ENCODE measurements at places on chromosomes 2 and 18. TPM values are rescaled to one million over a fixed set of nuclear protein-coding genes. Genes with fewer than 3 reads are reported as not detected.

The GCFC2 gene
- total RNA-seq = 34.6 TPM

- no peak for DNase-seq
Observed at GRCh38 chr2:161163440-161163839, 3.2 kb downstream of the TANK start.

GRCh38 chr18:2168022-2168421 is 403.3 kb downstream of the METTL4 start:
- no peak for DNase-seq

DNA sequence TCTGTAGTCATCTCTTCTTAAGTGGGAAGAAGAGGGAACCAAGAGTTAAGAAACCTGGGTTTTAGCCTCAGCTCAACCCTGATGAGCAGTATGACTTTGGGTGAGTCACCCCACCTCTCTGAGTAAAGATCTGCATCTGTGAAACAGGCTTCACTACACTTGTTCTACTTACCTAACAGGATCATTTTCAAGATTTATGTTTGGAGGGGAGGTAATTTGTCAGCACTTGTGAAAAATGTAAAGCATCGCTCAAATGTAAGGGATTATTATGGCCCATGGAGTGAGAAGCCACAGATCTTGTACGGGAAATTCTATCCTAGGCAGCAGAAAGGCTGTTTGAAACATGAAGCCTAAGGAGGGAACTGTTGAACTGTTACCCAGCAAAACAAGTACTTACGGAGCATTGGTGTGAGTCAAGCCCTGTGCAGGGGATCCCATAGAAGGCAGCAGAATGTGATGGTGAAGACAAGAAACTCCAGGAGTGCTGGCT is 160.6 kb downstream of the PRKCE start:
- DNase-seq = no peak

The FIGN gene
- total RNA-seq = 11.5 TPM

- DNase-seq = no peak
Observed at GRCh38 chr2:129667577-129667976, 311.9 kb upstream of the RAB6C start.

The TCF23 gene
- total RNA-seq = 0.04 TPM

The B4GALT6 gene
- total RNA-seq = 46.3 TPM

The AQP12A gene
- not detected for total RNA-seq

The KCNF1 gene
- total RNA-seq = 0.83 TPM

The HOXD12 gene
- total RNA-seq = 0.27 TPM

The CNDP1 gene
- total RNA-seq = 0.75 TPM

The ZNF514 gene
- total RNA-seq = 38.0 TPM

- peak; percentile 71 for DNase-seq
Observed at GRCh38 chr2:100260712-100261620, 61.3 kb downstream of the LONRF2 start.

GRCh38 chr18:79548621-79548985 is 131.0 kb upstream of the CTDP1 start:
- DNase-seq = no peak

The IFIH1 gene
- 9.3 TPM for total RNA-seq

GRCh38 chr2:133139847-133140533 is 428.3 kb downstream of the NCKAP5 start:
- no peak for DNase-seq

DNA sequence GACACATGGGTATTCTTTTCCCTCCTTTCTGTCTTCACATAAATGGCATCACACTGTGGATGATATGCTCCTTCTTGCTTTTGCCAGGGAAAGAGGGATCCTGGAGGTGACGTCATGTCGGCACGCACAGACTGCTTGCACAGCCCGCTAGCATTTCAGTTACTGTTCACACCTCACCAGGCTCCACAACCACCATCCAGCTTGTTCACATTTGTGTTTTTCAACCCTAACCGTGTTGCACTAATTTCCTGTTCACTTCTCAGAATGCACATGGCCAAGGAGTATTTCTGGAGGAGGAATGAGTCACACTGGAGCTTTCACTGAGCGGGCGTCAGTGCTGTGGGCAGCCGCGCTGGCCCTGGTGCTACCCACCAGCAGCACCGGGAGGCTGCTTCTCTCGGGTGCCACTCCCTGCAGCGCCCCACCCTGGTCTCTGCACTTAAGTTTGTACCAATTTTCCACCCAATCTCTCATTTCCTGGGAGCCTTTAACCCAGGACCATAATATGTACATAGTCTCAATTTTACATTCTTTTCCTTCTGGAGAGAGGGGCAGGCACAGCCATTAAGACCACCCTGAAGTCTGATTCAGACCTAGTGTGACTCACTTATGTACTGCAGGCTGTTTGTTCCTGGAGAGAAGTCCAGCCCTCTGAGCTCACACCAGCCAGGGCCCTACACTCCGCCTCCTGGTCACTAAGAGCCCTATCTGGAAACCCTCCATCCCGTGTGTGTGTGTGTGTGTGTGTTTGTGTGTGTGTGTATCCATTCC is 65.1 kb downstream of the MBP start:
- no peak for DNase-seq

The ITGA4 gene
- 1.8 TPM for total RNA-seq

DNA sequence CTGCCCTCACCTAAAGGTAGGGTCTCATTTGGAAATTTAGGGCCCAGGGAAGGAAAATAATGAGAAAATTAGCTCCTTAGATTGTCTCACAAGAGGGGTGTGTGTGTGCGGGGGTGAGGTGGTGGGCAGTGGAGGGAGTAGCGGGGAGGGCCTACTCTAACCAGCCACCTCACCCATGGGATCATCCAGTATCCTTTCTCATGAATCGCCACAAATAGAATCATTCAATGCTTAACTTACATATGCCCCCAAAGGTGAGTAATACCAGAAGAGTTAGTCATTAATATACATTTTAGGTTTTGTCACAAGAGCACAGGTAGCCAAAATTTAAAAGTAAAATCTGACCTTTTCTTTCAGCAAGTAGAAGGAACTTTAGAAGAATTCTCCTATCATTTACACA is 122.1 kb downstream of the PLEKHM3 start:
- DNase-seq = no peak

- DNase-seq = no peak
Observed at GRCh38 chr18:10076502-10077030, 162.8 kb downstream of the VAPA start.

- DNase-seq = no peak
Observed at GRCh38 chr2:208012449-208012848, 12.9 kb downstream of the PLEKHM3 start.

The ERFE gene
- 0.85 TPM for total RNA-seq

DNA sequence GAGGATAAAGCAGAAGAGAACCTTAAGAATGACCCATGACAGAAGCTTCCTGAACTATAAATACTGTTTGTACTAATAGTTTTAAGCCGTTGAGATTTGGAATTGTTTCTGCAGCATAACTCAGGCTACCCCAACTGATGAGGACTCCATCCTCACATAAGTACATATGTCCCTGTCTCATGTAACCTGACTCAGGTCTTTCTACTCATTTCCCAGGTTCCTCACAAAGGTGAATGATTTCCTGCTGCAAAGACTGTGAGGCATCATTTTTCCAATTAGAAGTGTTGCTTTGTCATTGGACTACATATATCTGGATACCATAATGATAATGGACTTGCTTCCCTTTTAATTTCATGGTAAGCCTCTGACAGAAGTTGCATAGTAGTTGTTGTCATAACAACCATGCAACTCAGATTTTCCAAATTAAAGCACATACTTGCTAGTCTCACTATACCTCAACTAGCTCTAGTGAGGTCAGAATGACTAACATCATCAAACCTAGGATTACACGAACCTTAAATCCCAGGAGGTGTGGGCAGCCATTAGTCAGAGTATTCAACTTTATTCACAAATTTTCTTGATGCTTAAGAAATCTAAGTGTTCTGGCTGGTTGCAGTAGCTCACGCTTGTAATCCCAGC is 38.0 kb upstream of the NEDD4L start:
- no peak for DNase-seq

The CTLA4 gene
- total RNA-seq = not detected

GRCh38 chr18:14947482-14948162 is 199.7 kb downstream of the ANKRD30B start:
- DNase-seq = no peak

DNA sequence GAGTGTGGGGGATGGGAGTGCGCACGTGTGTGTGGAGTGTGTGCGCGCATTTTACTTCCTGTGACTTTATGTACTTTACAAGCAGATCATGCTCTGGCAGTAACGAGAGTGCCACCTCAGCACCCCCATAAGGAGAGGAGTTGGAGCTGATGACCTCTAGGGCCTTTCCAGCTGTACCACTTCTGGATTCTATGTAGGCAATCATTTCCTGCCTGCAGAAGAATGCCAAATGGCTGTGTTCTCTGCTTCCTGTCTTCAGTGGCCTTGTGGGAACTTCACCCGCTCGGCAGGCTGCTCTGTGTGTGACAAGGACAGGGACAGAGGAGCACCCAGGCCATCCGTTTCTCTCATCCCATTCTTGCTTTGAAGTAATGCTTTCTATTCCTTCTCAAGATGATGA is 22.8 kb upstream of the ZNF385B start:
- no peak for DNase-seq

- DNase-seq = no peak
Observed at GRCh38 chr2:171516793-171517192, 5.5 kb upstream of the CYBRD1 start.

The OXER1 gene
- 7.5 TPM for total RNA-seq

The EPB41L3 gene
- total RNA-seq = 59.9 TPM

DNA sequence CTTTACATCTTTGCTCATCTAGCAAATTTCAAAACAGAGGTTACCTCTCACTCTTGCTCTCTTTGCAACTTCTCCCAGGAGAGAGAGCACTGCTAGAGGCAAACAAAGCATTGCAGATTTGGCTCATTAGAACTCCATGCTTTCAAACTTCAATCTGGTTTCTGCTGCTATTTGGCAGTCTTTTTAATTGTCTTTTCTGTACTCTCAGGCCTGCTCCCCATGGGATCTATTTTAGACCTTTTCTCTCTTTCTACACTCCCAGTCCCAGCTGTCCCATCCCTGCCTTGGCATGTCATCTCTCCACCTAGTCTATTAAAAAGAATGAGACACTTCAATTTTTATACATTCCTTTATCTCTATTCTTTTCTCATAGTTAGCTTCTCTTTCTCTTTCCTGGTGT is 15.2 kb downstream of the KCNJ3 start:
- no peak for DNase-seq

DNA sequence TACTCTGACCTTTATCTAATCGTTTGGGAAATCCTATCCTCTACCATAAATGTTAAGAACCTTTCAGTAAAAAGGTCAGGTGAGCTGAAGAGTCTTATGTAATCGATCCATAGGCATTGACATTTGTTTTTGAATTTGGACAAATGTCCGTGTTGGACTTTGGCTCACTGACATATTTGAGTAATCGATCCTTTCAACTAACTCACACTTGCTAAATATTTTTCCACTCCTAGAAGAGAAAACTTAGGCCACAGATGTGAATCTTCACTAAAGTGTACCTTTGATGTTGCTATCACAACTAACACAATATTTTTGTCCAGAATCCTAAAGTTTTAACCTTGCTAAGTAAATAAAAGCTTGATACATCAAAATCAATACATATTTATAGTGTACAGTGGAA is 89.5 kb downstream of the CCDC102B start:
- DNase-seq = no peak

DNA sequence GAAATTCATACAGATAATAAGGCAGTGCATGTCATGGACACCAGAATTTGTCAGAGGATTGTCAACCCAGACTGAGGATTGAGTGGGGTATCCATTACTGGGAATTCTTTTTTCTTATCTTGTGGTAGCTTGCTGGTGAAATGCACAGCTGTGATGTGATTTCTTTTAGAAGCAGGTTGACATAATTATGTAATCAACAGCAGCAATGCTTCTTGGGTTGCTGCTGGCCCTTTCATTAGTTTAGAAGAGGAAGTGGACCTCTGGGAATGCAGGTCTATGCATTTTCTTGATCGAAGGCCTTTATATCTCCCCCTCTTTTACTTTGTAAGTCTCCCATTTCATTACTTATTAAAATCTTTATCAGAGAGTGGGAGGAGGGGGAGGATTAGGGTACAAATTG is 319.9 kb downstream of the AGPS start:
- no peak for DNase-seq

Data from mesothelial cell of epicardium (in vitro differentiated cells).